Hindlimb muscle (tissue), 1 donor: ENCODE measurements at places on chromosomes 5 and 9.

DNA sequence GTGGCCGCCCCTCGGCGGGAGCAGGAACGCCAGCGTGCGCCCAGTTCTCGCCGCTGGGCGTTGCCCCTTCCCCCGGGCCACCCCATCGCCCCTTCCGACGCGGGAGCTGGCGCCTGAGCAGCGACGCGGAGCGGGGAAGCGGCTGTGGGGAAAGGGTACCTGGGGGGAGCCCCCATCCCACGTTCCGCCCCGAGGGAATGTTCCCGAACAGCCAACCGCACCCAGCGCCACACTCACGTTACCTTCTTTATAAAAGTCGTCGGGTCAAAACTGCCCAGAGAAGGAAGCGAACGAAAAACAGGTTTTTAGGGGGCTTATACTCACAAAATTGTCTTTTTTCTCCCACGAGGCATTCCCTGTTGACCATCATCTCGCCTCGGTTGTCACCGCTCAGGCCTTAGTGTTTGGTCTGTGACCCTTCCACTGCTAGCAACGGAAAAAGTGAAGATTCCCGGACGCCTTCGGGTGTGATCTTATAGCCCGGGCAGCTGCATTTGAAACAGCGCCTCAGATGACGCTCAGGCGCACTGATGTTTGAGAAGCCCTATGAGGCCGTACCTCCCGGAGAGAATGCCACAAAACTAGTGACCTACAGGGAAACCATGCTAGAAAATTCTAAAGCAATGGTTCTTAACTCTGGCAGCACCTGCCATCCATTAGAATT, 475 bp upstream of the GOLM1 start:
- peak; percentile 69 for DNase-seq

DNA sequence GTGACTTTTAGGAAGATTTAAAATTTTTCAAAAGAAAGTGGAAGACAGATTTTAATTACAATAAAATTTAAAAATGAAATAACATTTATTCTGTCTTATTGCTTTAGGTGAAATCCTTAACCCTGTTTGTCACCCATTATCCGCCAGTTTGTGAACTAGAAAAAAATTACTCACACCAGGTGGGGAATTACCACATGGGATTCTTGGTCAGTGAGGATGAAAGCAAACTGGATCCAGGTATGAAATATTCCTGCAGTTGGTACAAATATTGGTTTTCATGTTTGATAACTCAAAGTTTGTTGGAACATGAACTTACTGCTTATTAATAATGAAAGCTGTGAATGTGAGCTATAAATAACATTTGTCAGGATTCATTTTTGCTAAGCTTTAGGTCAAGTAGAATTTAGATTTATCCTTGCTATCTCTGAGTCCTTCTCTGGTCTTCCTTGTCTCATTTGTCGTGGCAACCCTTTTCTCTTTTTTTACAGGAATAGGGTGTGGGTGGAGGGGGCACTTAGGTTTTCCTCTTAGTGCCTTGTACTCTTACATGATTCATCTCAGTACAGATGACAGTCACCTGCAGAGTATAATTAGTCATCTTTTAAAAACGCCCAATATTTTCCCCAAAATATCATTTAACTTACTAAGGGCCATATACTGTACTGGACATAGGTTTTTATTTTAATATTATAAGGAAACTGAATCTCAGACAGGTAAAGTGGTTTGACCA, 95.3 kb upstream of the RASGRF2 start:
- no peak for DNase-seq

DNA sequence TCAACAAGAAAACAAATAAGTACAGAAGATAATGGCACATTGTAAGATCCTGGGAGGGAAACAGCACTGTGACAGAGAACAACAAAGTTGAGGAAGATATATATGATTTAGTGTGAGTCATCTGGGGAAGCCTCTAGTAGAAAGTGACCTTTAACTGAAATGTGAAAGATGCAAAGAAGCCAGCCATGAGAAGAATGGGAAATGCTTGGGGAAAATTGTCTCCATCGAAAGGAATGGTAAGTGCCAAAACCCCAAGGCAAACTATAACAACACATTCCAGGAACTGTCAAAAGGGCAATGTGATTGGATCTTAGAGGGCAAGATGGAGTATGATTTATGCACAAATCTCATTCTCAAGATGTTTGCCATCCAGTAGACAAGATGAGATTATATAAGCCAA, 537.8 kb upstream of the BRINP1 start:
- no peak for DNase-seq

GRCh38 chr9:76370396-76371023, 23.7 kb downstream of the RFK start:
- no peak for DNase-seq

- DNase-seq = no peak
These were observed 161.9 kb upstream of the RAI14 start for GRCh38 chr5:34494111-34494755.

GRCh38 chr9:114169029-114169951, 14.0 kb downstream of the COL27A1 start:
- no peak for DNase-seq

GRCh38 chr9:130372057-130372456, 72.7 kb upstream of the ASS1 start:
- no peak for DNase-seq

DNA sequence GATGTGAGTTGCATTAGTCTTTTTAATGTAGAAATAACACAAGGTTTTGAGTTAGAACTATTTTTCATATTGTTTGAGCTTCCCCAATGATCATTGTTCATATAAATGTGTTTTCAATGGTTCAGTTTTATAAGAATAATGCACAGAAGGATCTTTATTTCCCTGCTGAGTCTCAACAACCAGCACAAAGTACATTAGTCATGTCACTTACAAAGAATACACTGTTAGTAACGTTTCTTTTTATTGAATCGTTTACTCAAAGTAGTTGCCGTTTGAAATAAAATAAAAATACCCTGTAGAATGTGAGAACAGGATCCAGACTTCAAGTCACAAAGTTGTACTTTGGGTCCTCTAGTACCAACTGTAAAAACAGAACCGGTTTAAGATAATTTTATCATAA, 41.5 kb downstream of the ERCC8 start:
- no peak for DNase-seq

DNA sequence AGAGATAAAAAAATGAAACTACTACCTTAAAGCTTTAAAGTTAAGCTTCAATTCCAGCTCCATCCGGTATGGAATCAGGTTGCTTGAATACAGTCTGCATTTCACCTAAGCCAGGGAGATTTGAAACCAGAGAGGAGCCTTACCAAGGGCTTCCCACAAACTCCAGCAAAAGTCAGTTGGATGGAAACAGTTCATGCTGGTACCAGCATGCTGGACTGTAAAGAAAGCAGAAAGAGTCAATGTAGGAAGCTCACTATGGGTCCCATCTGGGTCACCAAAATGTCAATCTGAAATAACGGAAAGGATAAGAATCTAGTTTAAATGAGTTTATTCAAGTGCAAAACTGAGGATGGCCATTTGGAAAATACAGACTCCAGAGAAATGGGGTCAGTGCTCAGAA, 65.3 kb downstream of the CDO1 start:
- DNase-seq = no peak

GRCh38 chr5:113552620-113553019, 39.1 kb downstream of the YTHDC2 start:
- no peak for DNase-seq

DNA sequence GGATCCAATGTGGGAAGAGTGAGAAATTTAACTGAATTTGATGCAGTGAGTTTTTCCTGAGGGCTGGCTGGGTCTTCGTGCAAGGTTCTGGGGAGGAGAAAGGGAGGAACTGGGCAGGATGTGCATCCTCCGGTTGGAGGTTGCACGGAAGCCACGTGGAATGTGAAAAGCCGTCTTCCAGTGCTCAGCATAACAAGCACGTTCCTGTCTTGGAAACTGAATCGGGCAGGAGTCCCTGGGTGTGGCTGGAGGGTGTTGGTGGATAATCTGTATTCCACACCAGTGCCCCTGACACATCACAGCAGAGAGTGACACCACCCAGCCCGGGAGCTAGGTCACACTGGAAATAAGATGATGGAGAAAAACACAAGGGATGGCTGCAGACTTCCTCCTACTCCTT, 154.3 kb downstream of the C5orf15 start:
- no peak for DNase-seq

GRCh38 chr5:115961381-115962238, 665 bp upstream of the LVRN start:
- peak; percentile 38 for DNase-seq

- no peak for DNase-seq
These were observed 10.6 kb downstream of the FSD1L start for GRCh38 chr9:105458404-105458803.

DNA sequence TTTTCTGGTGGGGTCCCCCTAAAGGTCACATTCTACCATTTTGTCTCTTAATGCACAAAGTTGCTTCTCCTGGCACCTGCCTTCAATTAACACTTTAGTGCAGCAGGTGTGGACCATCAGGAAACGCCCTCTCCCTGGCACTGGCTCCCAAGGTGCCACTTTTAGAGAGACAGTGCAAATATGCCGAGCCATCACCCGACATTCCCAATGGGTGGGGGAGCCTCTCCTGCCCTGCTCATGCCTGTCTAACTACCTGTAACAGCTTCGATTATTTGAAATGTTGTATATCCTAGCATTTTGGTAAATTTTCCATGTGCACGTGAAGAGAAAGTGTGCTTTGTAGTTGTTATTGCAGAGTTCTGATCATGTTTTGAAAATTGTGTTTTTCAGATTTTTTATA, 13.2 kb upstream of the LRRC14B start:
- DNase-seq = no peak

- no peak for DNase-seq
These were observed 1.3 kb downstream of the NIPBL start for GRCh38 chr5:36877667-36878391.

- DNase-seq = no peak
These were observed 4.9 kb upstream of the PGGT1B start for GRCh38 chr5:115267617-115268016.

DNA sequence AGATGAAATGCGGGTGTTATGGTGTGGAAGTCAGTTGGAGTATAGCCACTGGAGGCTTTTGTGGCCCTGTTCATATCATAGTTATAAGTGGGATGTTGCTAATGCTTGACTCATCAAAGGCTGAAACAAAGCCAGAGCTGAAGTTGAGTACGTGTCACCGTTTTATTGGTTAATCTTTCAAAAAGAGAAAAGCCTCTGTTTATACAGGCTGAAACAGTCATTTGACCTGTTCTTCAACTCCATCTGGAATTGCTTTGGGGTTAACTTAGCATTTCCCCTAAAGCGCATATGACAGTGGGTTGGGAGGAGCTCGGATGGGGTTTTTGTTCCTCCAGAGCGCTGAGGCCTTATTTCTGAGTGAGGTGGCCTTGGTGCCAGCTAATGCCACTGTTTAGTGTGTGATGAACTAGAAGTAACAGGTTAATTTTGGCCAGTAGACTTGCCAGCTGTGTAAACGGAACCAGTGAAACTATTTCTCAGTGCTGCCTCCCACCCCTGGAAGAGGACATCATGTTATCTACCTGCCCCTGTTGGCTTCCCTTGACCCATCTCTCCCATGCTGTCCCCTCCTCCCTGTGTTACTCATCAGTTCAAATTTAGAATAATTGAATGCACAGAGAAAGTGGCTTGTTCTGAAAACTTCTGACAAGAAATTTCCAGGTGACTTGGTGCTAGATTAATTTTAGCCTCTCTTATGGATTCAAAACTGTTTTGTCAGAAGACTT, 34.2 kb downstream of the MTAP start:
- no peak for DNase-seq

GRCh38 chr5:112551419-112552032, 132.4 kb upstream of the EPB41L4A start:
- peak; percentile 62 for DNase-seq

DNA sequence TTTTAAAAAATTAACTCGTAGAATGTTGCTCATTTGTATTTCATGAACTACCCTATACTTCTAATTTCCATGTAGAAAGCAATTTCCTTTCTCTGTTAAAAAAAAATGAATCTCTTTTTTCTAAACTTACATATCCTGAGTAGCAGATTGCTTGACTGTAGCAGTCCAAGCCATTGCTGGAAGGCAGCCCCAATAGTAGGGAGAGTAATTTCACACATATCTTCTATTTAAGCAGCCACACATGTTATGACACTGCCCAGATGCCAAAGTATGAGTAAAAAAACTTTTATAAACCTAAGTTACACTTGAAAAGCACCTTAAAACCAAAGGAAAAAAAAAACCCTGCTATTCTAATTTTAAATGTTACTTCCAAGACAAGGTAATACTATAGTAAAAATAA, 69.6 kb downstream of the FBXL17 start:
- no peak for DNase-seq

- DNase-seq = no peak
These were observed 9.2 kb downstream of the TAF11L12 start for GRCh38 chr5:17619354-17619753.

- DNase-seq = no peak
These were observed 343.2 kb downstream of the TRIM32 start for GRCh38 chr9:117030254-117030768.

GRCh38 chr5:103355579-103355978, 97.0 kb downstream of the MACIR start:
- no peak for DNase-seq

GRCh38 chr5:41682641-41683040, 172.2 kb upstream of the PLCXD3 start:
- DNase-seq = no peak

DNA sequence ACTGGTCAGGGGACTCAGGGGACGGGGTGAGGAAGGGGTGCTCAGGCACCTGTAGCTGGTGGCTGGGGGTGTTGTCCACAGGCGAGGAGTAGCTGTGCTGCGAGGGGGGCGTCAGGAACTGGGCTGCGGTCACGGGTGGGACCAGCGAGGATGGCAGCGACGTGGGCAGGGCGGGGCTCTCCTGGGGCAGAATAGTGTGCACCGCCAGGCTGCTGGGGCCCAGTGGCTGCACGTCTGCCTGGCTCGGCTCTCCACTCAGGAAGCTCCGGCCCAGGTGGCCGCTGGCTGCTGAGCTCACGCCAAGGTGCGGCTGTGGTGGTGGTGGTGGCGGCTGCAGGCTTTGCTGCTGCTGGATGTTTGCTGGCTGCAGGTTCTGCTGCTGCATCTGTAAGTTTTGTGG, 13.3 kb upstream of the SEC16A start:
- no peak for DNase-seq

GRCh38 chr5:124956471-124957029, 210.1 kb upstream of the ZNF608 start:
- no peak for DNase-seq

DNA sequence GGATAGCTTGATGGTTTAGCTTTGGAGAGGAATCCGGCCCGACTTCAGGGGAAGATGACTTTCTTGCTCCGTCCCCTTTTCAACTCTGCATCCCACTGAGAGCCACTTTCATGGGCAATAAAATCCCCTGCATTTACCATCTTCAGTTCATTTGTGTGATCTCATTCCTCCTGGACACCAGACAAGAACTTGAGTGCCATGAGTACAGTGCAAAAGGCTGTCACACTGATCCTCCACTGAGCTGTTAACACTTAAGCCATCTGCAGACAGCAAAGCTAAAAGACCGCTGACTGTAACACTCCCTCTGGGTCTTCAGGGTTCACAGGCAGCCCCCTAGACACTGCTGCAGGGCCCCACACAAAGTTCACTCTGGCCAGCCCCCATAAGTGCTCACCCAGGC, 48.3 kb upstream of the TCERG1 start:
- DNase-seq = no peak

DNA sequence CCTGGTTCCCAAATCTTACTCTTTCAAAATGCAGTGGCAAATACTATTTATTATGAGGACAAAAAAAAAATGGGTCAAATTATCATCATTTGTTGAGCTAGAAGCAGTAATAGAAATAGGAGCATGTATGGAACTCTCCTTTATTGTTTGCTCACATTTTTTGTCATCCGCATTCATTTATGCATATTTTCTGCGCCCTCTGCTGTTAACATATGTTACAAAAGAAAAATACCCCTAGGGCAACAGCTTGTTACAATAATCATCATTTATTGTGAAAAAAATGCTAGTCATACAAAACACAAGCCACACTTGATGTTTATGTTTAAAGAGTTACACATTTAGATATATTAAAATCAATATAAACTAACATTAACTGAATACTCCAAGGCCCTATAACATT, 328.2 kb downstream of the TUSC1 start:
- DNase-seq = no peak
